ENCODE measurements at places on chromosomes 6 and 20. TPM values are rescaled to one million over a fixed set of nuclear protein-coding genes. Genes with fewer than 3 reads are reported as not detected.

PGC gene
- 7.5 TPM for polyA plus RNA-seq

PPP1R16B gene
- polyA plus RNA-seq, result 2.9 TPM

SLC25A27 gene
- polyA plus RNA-seq, result 11.0 TPM

FOXF2 gene
- polyA plus RNA-seq, result 1.2 TPM

MROH8 gene
- 0.35 TPM for polyA plus RNA-seq

PSORS1C2 gene
- polyA plus RNA-seq, result not detected

Measured in adipose tissue (tissue), 3 donors.